ENCODE measurements at places on chromosomes 11 and 22.
A peak's percentile ranks its signal among the peaks of the same experiment; 100 is the strongest.

- ATAC-seq = peak; percentile 54
Observed at GRCh38 chr11:123517559-123518364, 87.7 kb downstream of the GRAMD1B start.

GRCh38 chr11:44765026-44765595 is 38.3 kb downstream of the TSPAN18 start:
- ATAC-seq = no peak

DNA sequence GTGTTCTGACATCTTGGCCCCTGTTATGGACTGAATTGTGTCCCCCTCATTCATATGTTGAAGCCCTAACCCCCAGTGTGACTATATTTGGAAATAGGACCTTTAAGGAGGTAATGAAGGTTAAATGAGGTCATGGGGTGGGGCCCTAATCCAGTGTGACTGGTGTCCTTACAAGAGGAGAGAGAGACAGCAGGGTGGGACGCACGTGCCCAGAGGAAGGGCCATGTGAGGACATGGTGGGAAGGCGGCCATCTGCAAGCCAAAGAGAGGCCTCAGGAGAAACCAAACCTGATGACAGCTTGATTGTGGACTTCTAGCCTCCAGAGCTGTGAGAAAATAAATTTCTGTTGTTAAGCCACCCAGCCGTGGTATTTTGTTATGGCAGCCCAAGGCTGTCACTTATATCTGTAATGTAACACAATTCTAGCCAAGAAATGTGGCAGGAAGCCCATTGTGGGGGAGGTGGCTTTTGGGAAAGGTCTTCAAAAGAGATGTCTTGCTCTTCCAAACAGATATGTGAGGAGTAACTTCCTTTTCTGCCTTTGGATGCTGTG is 23.7 kb downstream of the SLC22A6 start:
- no peak for ATAC-seq

DNA sequence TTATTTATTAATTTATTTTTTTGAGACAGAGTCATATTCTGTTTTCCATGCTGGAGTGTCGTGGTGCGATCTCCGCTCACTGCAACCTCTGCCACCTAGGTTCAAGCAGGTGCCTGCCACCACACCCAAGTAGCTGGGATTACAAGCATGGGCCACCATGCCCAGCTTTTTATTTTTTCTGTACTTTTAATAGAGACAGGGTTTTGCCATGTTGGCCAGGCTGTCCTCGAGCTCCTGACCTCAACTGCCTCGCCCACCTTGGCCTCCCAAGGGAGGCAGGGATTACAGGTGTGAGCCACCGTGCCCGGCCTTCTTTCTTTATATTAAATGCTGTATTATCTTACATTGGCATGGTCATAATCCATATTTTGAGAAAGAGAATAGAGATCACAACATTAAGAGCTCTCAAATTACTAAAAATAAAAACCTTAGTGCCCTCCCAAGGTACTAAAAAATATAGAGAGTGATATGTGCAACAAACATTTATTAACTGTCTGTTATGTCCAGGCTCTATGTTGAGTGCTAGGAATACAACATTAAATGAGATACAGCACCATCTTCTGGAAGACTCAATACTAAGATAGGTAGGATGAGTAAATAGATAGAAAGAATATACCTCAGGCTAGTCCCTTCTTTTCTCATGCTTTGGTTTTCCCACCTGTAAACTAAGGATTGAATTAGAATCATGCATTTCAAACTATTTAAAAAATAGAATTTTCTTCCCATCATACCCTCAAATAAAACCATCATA is 84.1 kb downstream of the BBOX1 start:
- ATAC-seq = no peak

GRCh38 chr11:57457643-57458023 is 2.7 kb upstream of the RTN4RL2 start:
- peak; percentile 38 for ATAC-seq

- no peak for ATAC-seq
Observed at GRCh38 chr22:39665229-39665628, 94.7 kb downstream of the CACNA1I start.

- ATAC-seq = no peak
Observed at GRCh38 chr11:19436932-19437331, 196.2 kb upstream of the E2F8 start.

- no peak for ATAC-seq
Observed at GRCh38 chr11:119479685-119480275, 56.8 kb upstream of the THY1 start.

GRCh38 chr22:35837101-35837727 is 119.5 kb downstream of the APOL5 start:
- ATAC-seq = no peak

DNA sequence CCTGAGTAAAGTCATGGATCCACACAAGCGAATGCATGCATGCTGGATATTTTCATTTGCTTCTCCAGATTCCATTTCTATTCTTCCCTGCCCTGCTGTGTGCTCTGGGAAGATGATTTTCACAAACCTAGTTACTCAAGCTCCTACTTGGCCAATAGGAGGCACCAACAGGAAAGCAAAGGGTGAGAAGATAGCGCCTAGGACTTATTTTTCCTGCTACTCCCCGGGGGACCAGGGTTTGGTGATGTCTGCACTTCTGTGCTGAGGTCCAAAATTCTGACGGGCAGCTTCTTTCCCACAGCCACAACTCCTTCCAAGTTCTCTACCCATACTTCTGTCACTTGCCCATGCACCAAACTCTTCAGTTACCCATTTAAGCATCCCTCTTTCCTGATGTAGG is 509.3 kb upstream of the TENM4 start:
- ATAC-seq = no peak

- no peak for ATAC-seq
Observed at GRCh38 chr11:43582863-43583462, 97.6 kb upstream of the HSD17B12 start.

DNA sequence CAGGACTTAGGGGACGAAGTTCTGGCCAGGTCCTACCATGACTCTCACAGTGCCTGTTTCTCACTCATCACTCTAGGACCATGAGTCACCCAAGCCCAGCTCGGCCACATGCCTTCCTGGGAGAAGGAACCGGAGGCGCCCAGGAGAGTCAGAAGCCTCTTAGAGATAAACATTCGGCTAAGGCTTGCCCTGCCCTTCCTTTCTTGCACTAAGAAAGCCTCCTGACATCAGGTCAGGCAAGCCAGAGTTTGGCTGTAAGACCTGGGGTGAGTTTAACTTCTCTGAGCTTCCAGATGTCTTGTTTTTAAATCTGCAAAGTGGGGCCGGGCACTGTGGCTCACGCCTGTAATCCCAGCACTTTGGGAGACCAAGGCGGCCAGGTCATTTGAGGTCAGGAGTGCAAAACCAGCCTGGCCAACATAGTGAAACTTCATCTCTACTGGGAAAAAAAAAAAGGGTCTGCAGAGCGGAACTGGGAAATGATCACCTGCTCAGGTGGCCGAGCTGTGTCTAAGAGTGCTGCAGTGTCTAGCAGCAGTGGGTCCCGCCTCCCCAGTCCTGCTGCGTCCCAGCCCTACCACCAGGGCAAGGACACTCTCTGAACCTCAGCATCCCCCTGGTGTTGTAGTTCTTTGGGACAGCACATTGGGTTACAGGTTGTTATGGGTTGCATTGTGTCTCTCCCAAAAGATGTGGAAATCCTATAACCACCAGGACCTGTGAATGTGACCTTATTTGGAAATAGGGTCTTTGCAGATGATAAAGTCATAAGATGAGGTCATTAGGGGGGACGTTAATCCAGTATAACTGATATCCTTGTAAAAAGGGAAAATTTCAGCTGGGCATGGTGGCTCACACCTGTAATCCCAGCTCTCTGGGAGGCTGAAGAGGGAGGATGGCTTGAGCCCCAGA is 1.8 kb upstream of the CARS1 start:
- no peak for ATAC-seq

- no peak for ATAC-seq
Observed at GRCh38 chr11:66877588-66878385, 20.9 kb downstream of the LRFN4 start.

GRCh38 chr22:46776876-46777608 is 14.6 kb downstream of the TBC1D22A start:
- no peak for ATAC-seq

DNA sequence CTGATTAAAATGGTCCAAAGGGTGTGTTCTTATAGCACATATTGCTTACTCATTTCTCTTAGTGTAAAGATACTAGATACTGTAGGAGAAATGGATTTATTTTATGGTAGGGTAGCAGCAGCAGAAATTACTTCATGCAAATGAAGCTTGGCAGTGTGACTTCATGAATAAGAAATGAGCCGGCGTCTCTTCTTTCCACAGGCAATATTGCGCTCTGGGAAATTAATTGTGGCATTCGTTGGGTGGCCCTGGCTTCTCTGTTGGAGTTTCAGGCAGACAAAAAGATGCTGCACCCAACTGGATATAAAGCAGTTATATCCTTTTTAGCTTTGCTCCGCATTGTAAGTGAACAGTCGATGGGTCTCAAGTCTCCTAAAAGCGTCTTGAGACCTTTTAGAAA is 211.0 kb upstream of the NAV2 start:
- no peak for ATAC-seq

DNA sequence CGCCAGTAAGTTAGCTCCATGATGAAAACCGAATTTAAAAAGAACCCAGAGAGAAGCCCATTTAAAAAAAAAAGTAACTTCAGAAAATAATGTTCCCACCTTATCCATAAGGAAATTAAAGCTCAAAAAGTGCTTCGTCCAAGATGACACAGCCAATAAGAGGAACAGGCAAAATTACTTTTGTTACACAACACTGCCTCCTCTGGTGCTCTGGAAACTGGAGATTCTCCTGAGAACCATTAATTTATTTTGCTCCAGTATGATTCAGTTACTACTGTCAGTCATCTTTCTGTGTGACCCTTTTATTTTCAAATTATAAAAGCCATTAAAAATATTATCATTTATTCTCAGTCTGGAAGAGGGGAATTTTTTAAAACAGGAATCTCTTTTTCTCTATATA is 2.0 kb downstream of the IFT27 start:
- ATAC-seq = no peak

DNA sequence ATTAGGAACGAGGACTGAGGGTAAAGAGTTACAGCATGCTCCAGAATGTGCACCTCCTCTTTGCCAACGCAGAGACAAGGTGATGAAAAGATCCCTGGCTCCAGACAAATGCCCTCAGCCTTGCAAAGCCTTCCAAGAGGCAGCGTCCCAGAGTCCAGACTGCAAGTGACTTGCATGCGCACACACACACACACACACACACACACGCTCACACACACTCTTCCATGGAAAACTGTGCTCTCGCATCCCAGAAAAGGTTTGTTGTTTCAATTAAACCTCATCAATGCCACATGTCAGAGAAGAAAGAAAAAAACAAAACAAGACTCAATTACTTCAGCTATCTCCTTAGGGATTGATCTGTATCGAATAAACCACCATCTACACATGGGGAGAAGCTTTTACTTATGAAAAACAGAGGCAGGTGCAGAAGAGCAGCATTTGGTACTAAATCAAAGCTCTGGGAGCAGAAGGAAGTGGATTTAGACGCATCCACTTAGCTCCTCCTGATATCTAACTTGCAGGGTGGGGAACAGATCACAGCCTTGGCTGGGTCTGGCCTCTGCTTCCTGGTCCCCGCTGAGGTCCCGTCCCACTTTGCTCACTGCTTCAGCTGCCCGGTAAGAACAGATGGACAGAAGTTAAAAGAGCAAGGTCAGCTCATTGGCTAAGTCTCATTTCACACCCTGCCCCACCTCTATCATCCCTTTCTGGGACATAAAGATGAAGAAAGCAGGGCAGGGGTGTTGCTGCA is 249.8 kb upstream of the BLID start:
- no peak for ATAC-seq

DNA sequence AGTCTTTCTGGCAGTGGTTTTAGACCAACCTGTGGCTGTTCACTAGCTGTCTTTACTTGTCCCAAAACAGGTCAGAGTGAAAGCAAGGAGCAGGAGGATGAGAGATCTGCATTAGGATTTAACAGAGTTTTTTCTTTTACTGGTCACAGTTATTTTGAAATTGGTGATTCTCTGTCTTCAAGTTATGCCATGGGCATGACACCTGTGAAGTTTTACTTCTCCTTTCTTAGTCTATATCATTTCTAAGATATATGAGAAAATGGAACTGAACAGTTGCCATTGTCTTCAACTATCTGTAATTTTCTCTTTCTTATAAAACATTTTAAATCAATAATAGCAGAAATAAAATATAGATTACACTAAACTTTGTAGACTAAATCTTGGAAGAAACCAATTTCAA is 60.6 kb downstream of the TRPC6 start:
- no peak for ATAC-seq

DNA sequence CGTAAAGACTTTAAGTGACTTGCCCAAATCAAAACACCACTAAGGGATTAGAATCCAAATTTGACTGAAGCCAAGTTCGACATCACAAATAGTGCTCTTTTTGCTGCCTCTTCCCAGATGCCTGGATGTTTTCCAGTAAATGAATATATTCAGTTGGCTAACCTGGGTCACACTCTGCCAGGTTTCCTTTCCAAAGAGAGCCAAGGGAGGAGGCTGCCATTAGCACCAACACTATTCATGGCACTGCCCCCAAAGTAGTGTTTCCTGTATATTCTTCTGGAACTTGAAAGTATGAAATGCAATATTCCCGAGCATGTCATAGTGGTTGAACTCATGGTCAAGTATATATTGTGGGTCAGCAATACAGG is 219.3 kb upstream of the UBASH3B start:
- ATAC-seq = no peak

GRCh38 chr22:46062971-46063631 is 86.1 kb upstream of the WNT7B start:
- ATAC-seq = no peak

GRCh38 chr11:126968915-126969314 is 31.7 kb downstream of the KIRREL3 start:
- peak; percentile 44 for ATAC-seq

DNA sequence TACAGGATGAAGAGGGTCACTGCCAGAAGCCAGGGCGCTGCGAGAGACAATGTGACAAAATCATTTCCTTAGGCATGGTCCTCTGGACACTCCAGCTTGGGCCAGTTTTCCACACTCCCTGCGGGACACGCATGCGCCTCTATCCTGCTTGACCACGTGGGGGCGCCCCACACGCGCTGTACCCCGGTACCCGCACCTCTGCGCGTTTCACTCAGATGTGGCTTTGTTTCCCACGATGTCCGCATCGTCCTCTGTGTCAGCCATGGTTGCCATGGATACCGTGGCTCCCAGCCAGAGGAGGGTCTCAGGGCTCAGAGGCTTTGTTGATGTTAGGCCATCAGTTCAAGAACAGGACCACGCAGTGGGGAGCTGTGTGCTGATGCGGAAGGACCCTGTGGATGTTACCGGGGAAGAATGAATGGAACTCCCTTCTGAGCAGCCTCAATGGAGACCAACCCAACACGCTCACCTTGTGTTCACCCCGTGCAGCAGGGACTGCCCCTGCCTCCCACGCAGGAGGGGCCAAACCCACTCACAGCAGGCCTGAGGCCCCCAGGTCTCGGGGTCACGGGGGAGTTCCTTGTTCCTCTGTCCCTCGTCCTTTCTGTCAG is 101.1 kb upstream of the SLC22A12 start:
- peak; percentile 62 for ATAC-seq

DNA sequence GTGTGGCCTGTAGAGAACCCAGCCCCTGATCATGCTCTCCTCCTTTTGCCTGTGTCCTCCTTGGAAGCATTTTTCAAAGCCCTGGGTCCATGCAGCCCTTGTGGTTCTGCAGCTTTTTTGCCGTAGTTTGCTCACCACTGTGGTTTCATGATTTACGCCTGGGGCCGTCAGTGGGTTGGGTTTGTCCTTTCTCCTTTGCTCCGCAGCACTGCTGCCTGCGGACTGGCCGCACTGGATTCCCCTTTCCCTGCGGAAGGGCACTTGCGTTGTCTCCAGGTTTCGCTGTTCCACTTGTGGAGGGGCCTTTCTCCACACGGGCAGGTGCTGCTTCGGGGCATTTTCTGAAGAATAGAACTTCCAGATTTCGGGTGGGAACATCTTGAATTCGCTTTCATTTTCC is 1260.9 kb downstream of the BRD1 start:
- no peak for ATAC-seq

Data from activated T-helper 17 cell treated with anti-CD3 and anti-CD28 coated beads, Interleukin-2, amount 50 U/mL, for 72 hours (primary cell).